Stimulated activated CD8-positive, alpha-beta memory T cell treated with anti-CD3 and anti-CD28 coated beads, Interleukin-4, amount 100 ng/mL, for 1 hour (primary cell): ENCODE measurements at places on chromosomes 4 and X.

DNA sequence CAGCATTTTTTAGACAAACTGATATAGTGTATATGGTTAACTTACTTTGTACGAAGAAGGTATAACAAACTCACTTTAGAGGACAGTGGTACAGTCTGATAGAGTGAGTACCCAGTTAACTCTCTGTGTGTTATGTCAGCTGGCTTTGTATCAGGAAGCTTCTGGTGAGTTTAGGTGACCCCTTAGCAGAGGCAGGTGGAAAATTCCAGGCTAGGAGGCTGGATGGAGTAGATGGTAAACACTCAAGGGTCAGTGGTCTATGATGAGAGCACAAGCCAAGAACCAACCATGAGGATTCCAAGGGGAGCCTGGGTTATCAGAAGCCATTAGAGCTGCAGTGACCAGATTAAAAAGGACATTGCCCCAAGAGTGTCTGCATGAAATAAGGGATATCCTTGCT, 227.3 kb upstream of the CENPE start:
- DNase-seq = no peak

GRCh38 chrX:36434522-36434921, 515.0 kb downstream of the CFAP47 start:
- no peak for DNase-seq

DNA sequence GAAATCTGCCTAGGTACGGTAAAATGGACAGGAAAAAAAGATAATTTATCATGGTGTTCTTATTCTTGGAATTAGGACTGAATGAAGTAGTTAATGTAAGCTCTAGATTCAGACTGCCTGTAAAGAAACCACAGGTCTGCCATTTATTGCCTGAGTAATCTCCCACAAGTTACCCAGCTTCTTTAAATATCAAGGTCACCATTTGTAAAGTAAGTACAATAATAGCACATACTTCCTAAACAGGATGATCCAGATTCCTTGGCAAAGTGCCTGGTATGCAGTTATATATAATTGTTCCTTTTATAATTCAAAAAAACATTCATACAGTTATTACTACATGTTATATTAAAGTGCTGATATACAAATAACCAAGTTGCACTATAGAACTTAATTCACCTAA, 368.6 kb downstream of the HNRNPD start:
- DNase-seq = no peak

DNA sequence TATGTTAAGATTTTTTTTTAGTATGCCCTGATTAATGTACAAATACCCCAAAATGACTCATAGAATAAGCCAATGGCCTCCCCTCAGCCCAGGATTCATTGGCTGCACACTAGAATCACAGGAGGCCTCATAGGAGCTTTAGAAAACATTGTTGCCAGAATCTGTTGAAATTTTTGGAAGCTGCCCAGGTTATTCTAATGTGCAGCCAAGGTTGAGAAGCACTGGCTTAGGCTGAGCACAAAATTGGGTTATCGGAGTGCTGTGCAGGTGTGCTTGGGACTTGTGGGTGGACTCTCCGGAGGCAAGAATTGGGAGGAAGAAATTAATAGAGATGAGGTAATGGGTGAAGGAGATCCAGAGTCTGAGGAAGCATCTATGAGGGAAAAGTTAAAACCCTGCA, 41.3 kb upstream of the VCX start:
- DNase-seq = no peak

DNA sequence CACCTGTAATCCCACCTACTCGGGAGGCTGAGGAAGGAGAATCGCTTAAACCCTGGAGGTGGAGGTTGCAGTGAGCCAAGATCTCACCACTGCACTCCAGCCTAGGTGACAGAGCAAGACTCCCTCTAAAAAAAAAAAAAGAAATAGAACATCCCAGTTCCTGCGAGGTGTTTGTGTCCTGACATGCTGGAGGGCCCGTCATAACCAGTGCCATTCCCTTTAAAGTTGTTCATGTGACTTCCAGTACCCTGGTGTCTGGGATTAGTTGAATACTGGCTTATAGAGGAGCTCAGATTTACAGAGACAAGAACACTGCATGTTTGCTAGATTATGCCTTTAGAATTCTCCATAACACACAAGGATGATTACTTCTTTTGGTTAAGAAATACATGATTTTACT, 37.6 kb upstream of the TADA2B start:
- DNase-seq = no peak

- DNase-seq = no peak
These were observed 4.8 kb downstream of the FMR1 start for GRCh38 chrX:147916375-147916968.

- DNase-seq = no peak
These were observed 7.3 kb downstream of the TRIM75 start for GRCh38 chr4:165060938-165061337.

DNA sequence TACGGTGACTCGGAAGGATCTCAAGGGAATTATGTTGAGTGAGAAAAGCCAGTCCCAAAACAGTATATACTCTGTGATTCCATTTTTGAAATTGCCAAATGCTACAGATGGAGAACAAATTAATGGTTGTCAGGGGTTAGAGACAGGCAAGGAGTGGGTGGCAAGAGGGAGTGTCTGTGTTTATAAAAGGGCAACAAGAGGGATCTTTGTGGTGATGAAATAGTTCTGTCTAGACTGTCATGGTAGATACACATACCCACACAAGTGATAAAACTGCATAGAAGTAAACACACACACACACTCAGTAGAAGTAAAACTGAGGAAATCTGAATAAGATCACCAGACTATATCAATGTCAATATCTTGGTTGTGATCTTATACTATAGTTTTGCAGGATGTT, 92.7 kb downstream of the CD99L2 start:
- no peak for DNase-seq

GRCh38 chr4:173343832-173344397, 9.8 kb upstream of the HMGB2 start:
- no peak for DNase-seq

DNA sequence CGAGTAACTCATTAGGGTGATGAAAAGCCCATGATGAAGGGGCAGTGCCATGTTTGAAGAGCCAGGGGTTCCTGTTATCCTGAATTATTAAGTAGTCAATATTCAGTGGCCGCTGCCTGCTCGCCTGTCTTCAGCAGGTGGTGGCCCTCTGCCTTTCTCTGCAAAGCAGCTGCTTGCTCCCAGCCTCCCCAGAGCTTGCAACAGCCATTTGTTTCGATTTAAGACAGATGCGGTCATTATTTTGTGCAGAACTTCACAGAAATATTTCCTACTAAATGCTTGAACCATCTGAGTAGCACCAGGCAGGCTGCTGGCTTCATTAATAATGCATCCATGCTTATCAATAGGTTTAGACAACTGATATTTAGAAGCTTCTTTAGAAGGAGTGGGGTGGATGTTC, 104.3 kb upstream of the TTC29 start:
- DNase-seq = no peak

DNA sequence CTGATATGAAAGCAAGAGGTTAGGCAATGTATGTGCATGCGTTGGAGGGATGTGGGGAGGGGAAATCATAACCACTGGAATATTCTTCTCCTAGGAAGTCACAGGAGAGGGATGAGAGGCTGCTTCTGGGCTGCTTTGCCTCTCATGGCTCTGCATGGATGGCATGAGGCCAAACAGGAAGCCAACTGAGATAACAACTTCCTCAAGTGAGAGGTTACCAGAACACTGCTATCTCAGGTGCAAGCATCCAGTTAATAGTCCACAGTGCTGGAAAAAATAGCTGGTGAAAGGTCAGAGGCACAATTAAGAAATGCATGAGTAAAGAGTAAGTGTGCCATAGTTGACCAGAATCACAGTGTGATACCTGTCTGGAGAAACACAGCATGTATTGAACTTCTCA, 113.3 kb downstream of the ELOVL6 start:
- no peak for DNase-seq

DNA sequence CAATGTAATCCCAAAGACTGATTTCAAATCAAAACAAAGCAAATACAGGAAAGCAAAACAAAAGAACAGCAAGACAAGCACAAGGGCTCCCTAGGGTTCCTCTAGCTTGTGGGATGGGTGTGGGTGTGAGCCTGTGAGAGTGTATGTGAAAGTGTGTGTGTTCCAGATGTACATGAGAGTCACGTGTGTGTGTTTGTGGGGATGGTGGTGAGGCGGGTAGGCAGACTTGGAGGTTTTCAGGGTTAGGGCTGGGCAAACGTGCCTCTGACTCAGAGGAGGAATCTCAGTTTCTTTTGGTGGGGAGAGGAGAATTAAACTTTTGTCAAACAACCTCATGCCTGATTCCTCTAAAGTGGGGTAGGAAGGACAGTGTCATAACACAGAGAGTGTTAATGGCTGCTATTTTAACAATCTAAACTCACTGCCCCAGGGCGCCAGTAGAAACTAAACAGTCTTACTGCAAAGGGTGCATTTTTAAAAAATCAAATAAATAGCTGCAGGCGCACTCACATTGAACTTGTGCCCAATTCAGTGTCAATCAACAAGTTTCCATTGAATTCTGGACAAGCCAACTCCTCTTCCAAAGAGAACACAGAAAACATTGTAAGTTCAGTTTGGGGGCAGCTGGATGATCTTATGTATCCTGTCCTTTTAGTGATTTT, 51.8 kb downstream of the CHRDL1 start:
- no peak for DNase-seq

DNA sequence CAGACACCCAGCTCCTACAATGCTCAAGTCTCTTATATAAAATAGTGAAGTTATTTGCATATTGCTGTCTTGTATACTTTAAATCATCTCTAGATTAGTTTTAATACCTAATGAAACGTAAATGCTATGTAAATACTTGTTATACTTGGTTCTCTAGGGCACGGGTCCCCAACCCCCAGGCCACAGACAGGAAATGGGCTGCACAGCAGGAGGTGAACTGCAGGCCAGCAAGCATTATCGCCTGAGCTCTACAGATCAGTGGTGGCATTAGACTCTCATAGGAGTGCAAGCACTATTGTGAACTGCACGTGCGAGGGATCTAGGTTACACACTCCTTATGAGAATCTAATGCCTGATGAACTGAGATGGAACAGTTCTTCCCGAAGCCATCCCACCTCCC, 395.9 kb upstream of the EMCN start:
- DNase-seq = no peak

DNA sequence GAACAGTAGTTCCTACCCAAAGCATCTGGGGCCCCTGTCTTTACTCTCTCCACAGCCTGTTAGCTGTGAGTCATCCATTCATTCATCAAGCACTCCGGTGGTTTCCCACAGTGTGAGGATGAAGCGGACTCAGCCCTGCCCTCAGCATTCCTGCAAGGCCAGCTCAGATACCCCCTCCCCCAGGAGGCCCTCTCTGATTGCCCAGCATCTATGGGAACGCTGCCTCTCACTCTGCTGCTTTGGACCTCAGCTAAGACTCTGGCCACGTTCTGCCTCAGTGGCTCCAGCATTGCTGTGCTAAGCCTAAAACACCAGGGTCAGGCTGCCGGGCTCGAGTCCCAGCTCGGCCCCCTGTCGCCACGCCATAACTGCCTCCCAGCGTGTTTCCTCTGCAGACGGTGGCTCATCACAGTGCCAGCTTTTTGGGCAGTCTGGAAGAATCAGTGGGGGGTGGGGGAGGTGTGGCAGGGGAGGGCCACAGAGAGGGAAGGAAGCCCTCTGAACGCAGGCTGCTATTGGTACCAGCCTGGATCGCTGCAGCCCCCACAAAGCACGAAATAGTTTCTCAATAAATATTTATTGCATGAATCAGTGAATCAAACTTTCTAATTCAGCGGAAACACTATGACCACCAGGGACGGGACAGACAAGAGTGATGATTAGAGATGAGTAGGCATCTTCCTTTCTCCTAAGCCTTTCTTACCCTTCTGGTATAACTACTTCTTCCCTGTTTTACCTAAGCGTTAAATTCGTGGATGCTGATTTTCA, 74.4 kb downstream of the SORCS2 start:
- no peak for DNase-seq

DNA sequence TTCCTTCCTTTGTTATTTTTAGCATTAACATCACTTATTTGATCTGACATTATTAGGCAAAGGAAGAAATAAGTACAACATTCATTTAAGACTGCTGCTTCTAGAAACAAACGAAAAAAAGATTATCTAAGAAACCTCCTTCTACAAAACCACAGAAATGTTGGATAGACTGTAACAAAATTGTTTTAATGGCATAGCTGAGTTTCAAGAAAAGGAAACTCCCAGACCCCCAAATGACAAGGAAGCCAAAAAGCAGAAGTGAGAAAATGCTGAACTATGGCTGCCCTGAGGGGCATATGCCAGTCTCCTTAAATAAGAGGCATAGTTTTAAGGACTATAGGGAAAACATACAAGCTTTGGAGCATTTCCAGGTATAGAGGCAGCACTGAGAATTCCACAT, 1431.6 kb upstream of the TENM3 start:
- DNase-seq = no peak

- no peak for DNase-seq
These were observed 145.7 kb upstream of the TBC1D9 start for GRCh38 chr4:140901736-140902336.
